ENCODE measurements at places on chromosomes 2 and 18.

GRCh38 chr2:99336804-99337112 is 431 bp upstream of the EIF5B start:
- no peak for DNase-seq

GRCh38 chr2:38178556-38179419 is 102.8 kb upstream of the CYP1B1 start:
- DNase-seq, result no peak

GRCh38 chr2:40197121-40197520 is 254.8 kb downstream of the SLC8A1 start:
- no peak for DNase-seq

- no peak for DNase-seq
These were observed 31.9 kb upstream of the CEP68 start for GRCh38 chr2:65024149-65024829.

GRCh38 chr2:224312741-224313140 is 89.2 kb downstream of the FAM124B start:
- no peak for DNase-seq

DNA sequence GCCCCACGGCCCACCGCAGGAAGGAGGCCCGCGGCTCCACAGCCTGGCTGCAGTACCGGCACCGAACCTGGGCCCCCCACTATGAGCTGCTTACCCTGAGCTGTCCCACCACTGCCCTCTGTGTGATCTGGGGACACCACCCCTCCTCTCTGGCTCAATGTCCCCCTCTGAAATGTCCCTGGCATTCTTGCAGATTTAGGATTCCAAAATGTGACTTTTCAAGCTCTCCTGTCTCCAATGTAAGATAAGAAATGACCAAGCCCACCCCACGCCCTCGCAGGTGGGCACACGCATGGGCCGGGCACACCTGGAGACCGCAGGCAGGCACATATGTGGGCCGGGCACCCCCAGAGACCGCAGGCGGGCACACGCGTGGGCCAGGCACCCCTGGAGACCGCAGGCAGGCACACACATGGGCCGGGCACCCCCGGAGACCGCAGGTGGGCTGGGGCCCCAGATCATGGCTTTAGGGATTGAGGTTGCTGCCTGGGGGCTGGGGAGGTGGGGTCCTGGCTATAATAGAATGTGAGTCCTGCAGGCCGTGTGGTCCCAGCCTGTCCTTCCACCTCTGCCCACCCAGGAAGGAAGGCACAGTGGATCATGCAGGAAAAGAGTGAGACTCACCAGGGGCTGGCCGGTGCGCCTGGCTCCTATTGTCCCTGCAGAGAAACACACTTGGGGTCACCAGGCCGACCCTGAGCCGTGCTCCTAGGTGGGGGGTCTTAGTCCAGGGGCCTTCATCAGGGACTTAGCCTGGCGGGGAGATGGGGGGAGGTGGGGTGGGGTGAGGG is 7.2 kb downstream of the PDCD1 start:
- no peak for DNase-seq
